Fibroblast of skin of left biceps (primary cell): ENCODE measurements at places on chromosomes 2 and 18.

DNA sequence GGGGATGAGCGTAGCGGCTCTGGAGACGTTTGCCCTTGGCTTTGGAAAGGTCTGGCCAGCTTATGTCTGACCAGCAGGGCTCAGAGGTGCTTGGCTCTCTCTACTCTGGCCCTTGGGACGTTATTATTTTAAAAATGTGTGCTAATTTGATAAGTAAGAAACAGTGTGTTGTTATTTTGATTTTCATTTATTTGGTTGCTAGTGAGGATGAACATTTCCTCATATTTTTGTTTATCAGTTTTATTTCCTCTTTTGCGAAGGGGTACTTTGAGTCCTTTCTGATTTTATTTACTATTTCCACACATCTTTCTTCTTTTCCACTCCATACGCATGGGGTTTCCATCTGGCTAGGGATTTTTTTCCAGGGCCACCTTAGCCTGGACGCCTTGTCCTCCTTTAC is 11.4 kb downstream of the CXCR4 start:
- no peak for DNase-seq

DNA sequence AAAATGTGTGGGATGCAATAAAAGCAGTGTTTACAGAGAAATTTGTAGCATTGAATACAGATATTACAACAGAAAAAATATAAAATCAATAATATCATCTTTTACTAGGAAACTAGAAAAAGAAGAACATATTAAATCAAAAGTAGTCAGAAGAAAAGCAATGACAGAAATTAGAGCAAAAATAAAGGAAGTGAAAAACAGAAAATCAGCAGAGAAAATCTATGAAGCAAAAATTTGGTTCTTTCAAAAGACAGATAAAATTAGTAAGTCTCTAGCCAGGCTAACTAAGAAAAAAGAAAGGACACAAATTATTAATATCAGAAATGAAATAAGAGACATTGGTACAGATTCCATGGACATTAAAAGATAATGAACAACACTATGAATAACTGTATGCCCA is 212.0 kb upstream of the MGAT5 start:
- no peak for DNase-seq

GRCh38 chr18:76960528-76961035 is 138.2 kb downstream of the ZNF236 start:
- no peak for DNase-seq

DNA sequence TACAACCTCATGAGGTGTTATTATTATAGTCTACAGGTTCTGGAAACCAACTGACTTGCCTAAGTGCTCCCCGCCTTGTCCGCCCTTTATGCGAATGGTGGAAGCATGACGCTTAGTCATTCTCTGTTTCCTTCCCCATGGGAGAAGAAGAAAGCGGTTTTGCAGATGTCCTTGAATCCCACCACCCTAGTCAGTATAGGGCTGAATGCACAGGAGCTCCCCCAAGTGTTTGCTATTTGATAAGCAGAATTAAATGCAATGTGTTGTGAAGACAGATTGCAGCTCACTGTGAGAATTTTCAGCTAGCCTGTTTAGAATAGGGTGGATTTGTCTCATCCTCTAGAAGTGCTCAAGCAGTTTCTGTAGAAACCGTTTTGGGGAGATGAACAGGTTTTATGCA is 652.0 kb downstream of the DCC start:
- no peak for DNase-seq

GRCh38 chr2:137467246-137467862 is 496.9 kb upstream of the HNMT start:
- DNase-seq = no peak

- DNase-seq = no peak
Observed at GRCh38 chr2:176768185-176768584, 444.4 kb upstream of the HNRNPA3 start.

GRCh38 chr2:149365931-149366583 is 35.7 kb downstream of the LYPD6 start:
- peak; percentile 52 for DNase-seq

DNA sequence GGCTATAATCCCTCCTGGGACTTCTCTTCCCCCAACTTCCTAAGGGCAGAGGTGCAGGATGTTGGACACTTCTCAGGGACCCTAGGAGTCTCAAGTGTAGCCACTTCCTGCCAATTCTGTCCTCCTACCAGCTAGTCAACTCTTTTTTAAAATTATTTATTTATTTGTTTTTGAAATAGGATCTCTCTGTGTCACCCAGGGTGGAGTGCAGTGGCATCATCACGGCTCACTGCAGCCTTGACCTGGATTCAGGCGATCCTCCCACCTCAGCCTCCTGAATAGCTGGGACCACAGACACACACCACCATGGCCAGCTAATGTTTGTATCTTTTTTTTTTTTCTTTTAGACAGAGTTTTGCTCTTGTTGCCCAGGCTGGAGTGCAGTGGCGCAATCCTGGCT is 11.5 kb downstream of the SFTPB start:
- DNase-seq = no peak

- DNase-seq = no peak
Observed at GRCh38 chr2:43751476-43751990, 22.3 kb upstream of the DYNC2LI1 start.

GRCh38 chr18:78767648-78768071 is 212.0 kb upstream of the SALL3 start:
- no peak for DNase-seq

DNA sequence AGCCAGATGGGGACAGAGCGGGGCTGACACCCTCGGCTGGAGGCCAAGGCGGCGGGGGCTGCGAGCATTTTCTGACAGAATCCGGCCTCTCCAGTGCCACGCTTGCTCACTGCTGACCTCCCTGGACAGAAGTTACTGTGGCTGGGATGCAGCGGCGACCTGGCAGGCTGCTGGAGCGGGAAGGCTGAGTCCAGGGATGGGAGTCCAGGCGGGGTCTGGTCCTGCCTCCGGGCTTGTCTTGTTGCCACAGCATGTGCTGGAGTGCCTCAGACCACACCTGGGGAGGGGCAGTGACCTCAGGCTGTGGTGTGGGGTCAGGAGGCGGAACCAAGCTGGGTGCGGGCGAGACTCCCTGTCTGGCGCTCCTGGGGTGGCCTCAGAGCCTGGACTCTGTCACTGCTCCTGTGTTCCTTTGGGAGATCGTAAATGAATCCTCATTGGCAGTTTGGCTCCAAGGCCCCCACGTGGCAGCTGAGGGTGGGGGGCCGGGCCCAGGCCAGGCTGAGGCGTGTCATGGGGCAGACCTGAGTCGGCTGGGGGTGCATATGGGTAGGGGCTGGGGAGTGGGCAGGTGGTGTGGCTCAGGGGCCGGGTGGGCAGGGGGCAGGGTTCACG is 5.5 kb downstream of the BOK start:
- no peak for DNase-seq

DNA sequence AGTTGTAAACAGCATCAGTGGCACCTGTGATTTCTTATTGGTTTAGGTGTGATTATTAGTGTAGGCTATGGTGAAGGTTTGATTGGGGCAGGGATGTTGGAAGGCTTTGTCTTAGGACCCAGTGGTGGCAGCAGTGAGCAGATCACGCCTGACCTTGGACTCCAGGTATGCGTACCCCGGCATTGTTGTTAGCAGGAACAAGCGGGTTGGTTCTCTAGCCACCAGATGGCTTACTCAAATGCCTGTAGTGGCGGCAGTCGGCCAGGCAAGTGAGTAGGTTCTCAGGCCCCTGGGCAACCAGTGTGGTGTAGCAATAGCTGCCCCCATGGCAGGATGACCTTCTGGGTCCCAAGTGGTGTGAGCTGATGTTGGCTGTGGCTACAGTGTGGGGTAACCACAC is 558.3 kb downstream of the KCNJ3 start:
- no peak for DNase-seq

DNA sequence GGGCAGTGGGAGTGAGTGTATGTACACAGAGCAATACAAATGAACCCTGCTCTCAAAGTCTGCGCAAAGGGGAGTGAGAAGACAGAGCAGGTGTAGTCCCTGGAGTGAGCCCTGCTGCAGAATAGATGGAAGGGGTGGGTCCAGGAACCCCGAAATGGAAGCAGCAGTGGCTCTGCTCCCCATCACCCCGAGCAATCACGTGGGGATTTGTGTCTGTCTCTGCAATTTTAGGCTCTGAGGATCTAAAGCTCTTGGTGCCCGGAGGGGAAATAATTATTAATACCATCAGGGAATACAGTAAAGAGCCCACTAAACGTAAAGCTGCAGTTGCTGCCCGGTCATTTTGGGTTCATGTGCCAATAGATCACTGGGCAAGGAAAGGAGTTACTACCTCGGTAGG is 118.3 kb downstream of the LPIN1 start:
- DNase-seq = no peak

DNA sequence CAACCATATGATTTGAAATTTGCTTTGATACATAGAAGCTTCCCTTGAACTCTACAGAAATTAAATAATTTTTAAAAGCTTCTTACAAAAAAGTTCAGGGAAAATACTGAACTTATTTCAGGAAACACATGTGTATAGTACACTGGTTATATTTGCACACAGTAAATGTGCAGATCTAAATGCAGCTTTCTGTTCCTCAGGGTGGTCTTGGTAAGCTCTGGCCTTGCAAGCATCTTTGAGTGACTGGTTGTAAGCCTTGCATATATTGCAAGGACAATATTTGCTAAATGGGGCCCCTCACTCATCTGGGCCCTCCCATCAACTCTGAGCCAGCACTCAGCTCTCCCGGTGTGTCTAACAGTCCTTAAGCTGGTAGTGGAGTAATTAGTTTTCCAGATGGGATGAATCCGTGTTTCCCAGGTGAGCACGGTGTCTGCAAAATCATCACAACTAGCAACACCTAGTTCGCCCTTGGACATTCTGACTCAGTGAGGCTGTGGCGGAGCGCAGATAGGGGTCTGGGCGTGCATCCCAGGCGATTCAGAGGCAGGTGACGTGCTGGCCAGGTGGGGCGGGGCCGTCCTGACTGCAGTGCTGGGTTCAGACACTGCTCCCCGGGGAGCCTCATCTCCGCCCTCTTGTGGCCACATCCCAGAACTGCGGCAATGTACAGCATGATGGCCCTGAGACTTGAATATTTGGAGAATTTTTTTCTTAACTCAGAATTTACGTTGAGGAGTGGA is 149.6 kb downstream of the MBP start:
- DNase-seq = peak; percentile 16

GRCh38 chr2:19532547-19533196 is 174.2 kb upstream of the OSR1 start:
- DNase-seq = no peak

GRCh38 chr2:151776367-151776766 is 42.1 kb upstream of the NEB start:
- no peak for DNase-seq

GRCh38 chr18:58562146-58562998 is 66.5 kb downstream of the ALPK2 start:
- no peak for DNase-seq

DNA sequence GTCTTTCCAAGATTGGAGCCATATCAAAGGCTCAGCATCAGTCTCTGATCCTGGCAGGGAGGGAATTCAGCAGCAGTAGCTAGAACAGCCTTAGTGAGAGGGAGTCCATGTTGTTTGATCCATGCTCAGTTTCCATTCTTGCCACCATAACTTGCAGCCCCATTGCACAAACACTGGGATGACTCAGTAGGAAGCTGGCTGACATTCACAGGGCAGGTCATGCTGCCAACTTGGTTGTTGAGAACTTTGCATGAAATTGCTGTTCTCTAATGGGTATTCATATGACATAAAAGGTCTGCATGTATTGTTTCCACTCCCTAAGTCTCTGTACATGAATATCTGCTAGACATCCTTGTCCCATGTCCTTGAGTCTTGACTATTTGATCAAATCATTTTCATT is 29.9 kb upstream of the STAT4 start:
- no peak for DNase-seq

DNA sequence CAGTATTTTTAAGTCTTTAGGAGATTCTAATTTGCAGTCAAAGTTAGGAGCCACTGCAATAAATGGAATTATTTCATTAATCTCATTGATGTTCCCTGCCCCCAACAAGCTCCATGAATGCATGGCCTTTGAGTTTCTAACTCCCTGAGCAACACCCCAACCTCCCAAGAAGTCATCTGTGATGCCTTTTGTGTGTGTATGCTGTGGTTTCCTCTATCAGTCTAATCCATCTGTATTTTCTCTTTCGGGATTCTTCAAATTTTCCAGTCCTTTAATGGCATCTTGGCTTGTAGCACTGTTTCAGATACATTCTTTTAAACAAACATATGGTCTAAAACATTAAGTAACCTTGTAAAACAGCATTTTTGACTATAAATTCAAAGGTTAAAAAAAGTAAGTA is 16.8 kb downstream of the SERPINB10 start:
- peak; percentile 73 for DNase-seq

- no peak for DNase-seq
Observed at GRCh38 chr2:157345647-157346389, 20.2 kb upstream of the ERMN start.

DNA sequence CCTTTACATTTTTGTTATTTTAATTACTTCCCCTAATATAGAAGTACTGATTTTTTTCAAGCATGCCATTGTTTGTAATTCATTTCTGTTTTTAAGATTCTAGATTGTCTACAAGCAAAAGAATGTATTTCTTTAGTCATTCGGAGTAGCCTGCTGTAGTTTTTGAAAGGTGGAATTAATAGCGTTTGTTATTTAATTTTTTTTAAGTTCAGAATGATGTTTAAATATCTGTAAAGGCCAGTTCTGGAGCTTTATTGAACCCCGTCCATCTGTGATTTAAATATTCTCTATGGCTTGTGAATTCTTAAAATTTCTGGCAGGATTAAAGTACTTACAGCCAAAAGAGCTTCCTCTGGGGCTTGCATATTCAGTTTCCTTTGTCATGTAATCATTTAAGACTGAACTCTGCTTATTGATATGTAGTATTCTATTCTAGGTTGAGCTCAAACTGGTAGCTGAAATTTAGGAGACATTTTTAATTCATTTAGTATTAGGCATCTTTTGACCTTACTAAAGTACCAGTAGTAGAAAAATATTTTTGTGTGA is 5.2 kb downstream of the TGIF1 start:
- DNase-seq = no peak

- DNase-seq = no peak
Observed at GRCh38 chr2:197925204-197925603, 120.8 kb downstream of the PLCL1 start.

DNA sequence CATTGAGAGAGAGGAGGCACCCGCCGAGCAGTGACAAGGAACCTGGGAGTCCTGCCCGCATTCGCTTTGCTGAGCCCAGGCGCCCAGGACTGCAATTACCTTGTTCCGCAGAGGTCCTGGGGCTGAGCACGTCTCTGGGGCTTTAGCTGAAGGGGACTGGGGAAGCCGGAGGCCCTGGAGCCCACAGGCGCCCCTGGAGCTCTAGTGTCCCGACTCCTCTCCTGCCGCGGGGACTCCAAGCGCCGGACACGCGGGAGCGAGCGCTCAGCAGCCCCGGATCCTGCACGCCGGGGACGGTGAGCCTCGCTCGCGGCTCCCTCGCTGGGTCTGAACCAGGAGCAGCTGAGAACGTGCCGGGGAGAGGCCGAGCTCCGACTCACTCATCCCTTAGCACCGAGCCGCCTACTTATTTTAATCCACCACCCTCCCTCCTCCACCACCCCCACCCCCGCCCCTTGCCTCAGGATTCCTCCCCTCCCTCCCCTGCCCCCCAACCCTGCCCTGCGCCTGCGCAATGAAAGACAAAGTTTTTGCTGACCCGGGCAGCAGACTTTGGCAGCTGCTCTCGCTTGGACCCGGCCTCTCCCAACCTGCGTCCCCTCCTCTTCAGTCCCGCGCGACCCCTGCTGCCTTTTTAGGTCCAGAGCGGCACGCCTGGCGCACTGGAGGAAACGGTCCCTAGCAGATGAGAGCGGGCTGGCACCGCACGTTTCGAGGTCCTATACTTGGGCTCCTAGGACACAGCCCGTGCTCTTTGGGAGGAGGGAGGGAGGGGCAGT is at the start of gene OSR1:
Gene OSR1, minus strand, starts transcription at position 382 of the 779 bp plus-strand sequence. CDS start 4,818 bp downstream, outside the sequence.
- DNase-seq = peak; percentile 50
